A549 (cell line): ENCODE measurements at places on chromosomes 12 and 14. TPM values are rescaled to one million over a fixed set of nuclear protein-coding genes. Genes with fewer than 3 reads are reported as not detected.

GRCh38 chr14:20179218-20179617, 11.5 kb upstream of the OR11G2 start:
- DNase-seq, result no peak

- no peak for DNase-seq
Measured at GRCh38 chr14:47270715-47271114, 404.7 kb downstream of the MDGA2 start.

- DNase-seq, result peak; percentile 20
Measured at GRCh38 chr14:22282949-22283348, 306.1 kb downstream of the DAD1 start.

DNA sequence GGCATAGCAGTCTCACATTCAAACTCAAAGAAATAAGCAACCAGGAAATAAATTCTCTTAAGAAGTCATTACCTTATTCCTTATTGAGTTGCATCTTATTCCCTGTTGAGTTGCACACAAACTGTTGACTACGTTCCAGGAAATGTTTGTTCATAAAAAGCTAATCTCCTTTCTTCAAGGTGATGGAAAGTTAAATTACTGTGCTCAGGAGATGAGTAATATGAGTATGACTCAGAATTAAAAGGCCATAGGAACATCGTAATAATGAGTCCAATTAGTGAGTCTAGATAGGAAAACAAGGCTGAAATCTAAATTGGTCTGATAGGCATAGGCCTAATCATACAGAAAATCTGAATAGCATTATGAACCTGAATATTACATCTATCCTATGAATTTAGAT, 203.1 kb downstream of the SLC2A13 start:
- no peak for DNase-seq

- DNase-seq, result peak; percentile 99
Measured at GRCh38 chr12:57546438-57547287, at the start of gene DCTN2. Gene DCTN2, minus strand, starts transcription at chr12:57547192. Its CDS starts 129 bp downstream, at chr12:57547063.

DNA sequence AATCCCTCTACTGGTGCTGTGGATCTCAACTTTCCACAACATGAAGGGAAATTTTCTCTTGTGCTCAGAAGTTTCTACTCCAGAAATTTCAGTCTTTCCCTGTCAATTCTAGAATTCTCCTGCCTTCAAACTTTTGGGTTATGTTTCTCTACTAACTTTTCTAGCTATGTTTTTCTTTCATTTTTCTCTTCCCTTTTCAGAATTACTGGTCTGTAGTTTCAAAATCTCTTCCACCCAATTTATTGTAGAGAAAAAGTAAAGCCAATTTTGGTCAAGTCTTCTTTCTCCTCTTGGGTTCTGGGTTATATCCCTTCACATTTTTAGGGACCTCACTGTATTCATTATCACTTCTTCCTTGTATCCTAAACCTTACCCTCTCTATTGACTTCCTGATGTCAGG, 18.9 kb downstream of the CNTN1 start:
- DNase-seq, result no peak

Gene C14orf93
- polyA plus RNA-seq, result 5.6 to 6.8 TPM (median 5.7 TPM) in 3 replicates
